ENCODE measurements at places on chromosomes 2 and 18.

DNA sequence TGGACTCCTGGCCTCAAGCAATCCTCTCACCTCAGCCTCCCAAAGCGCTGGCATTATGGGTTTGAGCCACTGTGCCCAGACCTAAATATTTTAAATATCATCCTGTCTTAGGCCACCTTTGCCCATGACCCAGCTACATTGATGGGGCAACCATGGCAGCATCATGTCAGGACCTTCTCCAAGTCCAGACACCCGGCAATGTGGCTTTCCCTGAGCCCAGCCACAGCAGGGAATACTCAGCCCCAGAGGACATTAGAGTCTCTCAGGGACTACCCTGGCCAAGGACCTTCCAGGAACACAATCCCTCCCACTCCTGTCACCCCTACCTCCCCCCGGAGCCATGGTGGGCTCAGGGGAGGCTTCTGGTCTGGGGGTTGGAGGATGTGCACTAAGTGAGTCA lies 72.8 kb downstream of the SMAD7 start:
- DNase-seq = peak; percentile 2

DNA sequence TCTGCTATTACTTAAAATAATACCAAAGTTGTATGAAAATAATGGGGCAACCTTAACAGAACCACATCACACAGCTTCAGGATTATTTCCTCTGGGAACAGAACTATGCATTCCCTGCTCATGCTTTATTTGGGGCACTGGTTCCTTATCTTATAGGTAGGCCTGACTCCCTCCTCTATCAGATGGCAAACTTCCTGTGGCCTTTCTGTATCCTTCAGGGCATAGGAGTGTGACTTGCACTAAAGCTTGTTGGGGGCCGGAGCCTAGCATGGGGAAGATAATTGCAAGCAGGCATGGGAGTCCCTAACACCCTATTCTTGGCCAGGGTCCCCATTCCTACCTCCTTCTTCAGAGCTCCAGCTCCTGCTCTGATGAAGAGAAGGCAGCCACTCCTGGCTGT lies 167.2 kb upstream of the SERTAD2 start:
- DNase-seq = no peak

- DNase-seq = no peak
Observed at GRCh38 chr2:83827618-83828017, 631.5 kb downstream of the SUCLG1 start.

GRCh38 chr2:188291142-188291616 lies 495 bp upstream of the GULP1 start:
- DNase-seq = peak; percentile 41

DNA sequence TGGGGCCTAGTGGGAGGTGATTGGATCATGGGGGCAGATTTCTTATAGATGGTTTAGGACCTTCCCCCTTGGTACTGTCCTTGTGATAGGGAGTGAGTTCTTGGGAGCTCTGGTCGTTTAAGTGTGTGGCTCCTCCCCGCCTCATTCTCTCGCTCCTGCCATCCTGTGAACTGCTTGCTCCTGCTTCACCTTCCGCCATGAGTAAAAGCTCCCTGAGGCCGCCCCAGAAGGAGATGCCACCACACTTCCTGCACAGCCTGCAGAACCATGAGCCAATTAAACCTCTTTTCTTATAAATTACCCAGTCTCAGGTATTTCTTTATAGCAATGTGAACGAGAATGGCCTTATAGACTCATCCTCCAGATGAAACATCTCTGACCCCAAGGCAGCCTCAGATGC lies 101.5 kb downstream of the KCNF1 start:
- no peak for DNase-seq

DNA sequence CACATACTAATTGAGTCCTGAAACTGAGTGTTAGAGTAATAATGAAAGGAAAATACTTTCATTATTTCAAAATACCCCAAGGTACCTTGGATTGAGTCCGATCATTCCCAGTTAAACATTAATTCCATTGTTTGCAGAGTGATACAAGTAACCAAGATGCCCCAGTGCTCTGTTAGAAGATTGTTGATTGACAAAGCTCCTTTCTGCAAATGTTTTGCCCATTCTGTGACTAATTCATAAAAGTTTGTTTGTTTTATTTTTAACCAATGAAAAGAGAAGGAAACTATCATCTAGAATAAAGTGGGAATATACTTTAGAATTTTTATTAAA lies 124.0 kb downstream of the GULP1 start:
- no peak for DNase-seq

DNA sequence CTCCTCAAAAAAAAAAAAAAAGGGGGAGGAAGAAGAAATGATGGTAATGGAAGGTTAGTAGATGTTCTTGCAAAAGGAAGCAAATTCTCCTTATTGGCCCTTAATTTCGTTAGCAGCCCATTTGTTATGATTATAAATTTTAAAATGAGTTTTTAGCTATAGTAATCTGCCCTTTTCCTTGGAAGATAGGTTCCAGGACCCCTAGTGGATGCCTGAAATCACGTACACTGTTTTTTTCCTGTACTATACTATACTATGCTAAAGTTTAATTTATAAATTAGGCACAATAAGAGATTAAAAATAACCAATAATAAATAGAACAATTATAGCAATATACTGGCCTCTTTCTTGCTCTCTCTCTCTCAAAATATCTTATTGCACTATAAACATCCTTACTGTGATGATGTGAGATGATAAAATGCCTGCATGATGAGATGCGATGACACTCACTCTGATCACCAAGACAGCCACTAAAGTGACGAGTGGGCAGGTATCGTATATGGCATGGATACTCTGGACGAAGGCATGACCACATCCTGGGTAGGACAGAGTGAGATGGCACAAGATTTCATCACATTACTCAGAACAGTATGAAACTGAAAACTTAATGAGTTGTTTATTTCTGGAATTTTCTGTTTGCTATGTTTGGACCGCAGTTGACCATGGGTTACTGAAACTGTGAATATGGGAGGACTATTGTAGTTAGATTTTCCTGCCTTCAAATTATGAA lies 87.2 kb downstream of the KCTD18 start:
- no peak for DNase-seq

GRCh38 chr18:74356959-74357358 lies 41.3 kb downstream of the C18orf63 start:
- no peak for DNase-seq

- DNase-seq = no peak
Observed at GRCh38 chr2:200590090-200590489, 4.3 kb downstream of the AOX1 start.

GRCh38 chr2:9639740-9640343 lies 9.0 kb upstream of the YWHAQ start:
- DNase-seq = no peak

- DNase-seq = no peak
Observed at GRCh38 chr2:193963472-193964119, 1693.4 kb upstream of the SLC39A10 start.

DNA sequence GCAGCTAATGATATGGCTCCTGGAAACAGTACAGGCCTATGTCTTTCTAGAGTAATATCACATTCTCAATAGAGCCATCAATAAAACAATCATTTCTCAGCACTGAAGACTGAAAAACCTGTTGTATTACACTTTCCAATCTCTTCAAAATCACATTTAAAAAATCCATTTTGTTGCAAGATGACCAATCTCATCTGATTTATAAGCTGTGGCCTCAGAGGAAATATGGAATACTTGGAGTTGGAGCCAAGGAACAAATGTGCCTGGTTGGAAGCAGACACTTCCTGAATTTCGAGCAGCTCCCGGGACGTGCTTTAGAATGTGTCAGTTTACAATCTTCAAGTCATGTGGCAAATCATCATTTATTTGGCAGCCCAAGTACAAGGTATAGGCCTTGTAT lies 114.5 kb downstream of the ADCYAP1 start:
- DNase-seq = no peak

GRCh38 chr2:180848393-180848792 lies 132.0 kb upstream of the UBE2E3 start:
- no peak for DNase-seq

DNA sequence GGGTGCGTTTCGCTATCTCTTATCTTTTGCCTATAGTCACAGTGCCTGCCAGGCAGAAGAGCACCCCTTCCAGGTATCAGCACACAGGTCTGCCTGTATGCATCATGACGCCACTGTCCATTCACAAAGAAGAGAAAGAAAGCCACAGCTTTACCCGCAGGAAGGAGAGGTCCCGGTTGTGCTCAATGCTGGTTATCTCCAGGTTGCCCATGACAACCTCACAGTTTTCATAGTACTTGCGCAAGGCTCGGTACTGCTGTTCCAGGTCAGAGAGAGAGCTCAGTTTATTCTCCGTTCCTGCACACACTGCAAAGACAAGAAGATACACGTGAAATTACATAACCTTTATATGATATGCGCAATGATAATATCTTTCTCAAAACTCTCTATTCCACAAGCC lies 414.0 kb downstream of the ERBB4 start:
- DNase-seq = no peak

DNA sequence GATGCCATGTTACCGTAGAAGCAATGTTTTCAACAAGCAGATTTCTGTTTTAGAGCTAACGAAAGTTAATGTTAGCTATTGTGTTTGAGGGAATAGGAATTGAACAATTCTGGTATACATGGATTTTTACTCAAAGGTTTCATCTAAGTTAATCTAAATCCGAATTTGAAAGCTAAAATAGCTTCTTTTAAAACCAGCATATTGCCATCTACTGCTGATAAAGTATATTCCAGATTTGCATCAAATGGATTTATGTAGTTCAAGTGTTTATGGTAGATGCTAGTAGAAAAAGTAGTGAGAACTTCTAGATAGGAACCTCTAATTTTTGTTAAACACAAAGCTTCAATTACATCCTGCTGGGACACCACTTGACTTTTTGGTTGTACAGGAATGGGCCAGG lies 1569.5 kb upstream of the NXPH2 start:
- no peak for DNase-seq

DNA sequence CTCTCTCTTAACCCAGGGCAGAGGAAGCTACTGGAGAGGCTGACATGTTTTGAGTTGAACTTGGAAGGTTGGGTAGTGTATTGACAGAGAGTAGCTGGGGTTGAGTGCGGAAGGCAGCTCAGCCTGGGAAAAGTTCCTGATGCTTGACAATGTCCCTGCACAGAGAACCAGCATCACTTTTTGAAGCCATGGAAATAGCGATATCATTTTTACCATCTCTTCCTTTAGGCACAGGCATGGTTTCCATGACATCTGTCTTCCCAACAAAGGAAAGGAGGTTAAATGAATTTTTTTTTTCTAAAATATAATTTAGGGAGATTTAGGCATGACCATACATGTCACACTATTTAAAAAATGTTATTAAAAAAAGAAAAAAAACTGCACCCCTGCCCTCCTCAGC lies 78.3 kb upstream of the KCNE4 start:
- DNase-seq = no peak

DNA sequence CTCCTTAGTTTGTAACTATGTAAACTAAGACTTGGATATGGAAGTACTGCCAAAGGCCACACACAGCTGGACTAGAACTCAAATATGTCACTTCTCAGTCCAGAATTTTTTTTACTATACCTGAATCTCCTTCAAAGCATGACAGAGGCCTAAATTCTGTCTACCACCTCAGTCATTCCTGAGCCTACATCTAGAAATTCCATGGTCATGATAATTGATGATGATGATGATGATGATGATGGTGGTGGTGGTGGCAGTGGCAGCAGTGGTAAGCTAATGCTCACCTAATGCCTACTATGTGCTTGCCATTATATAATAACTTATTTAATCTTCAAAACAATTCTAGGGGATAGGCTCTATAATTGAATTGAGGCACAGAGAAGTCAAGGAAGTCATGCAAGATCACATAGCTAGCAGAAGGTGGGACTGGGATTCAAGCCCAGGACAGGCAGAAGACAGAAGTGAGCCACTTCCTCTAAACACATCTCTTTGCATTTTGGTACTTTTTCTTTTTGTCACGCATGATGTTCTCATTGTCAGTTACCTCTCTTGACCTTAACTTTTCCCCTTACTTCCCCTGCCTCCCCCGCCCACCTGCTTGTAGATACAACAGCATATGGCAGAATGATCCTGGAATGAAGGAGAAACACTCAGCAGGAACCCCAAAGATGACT lies 539.3 kb downstream of the TNS1 start:
- DNase-seq = no peak

DNA sequence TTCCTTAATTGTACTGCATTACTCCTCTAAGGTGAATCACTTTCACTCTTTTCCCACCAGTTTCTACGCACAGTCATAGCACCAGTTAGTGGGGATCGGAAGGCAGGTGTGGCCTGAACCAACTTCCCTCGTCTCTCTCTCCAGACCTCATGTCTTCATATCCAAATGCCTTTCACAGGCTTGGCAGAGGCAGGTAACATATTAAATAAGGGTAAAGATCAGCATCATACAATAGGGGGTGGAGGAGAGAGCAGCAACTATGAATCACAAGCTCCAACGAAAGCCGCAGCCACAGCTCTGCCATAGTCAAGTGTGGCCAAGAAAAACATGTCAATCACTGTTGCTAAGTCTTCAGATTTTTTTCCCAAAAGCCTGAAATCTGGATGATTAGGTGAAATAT lies 40.3 kb downstream of the AP1S3 start:
- DNase-seq = no peak

GRCh38 chr2:17191223-17191622 lies 327.0 kb downstream of the RAD51AP2 start:
- no peak for DNase-seq

DNA sequence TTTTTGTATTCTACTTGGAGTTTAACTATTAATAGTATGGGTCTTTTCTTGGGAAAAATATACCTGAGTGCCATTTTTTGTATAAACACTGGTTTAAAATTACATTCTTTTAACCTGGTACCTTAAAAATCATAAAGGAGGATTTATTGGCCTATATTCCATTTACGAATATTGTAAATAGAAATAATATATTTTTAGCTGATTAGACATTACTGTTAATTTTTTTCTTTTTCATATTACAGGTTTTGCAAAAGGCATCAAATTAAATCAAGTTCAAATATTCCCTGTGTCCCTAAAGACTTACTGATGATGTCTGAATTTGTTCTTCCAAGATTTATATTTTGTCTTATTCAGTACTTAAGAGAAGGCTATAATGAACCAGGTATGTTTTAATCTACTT lies 44.7 kb downstream of the UBR3 start:
- no peak for DNase-seq

- no peak for DNase-seq
Observed at GRCh38 chr2:125274718-125275117, 1249.6 kb downstream of the CNTNAP5 start.

- DNase-seq = no peak
Observed at GRCh38 chr18:79479116-79479760, 83.5 kb downstream of the NFATC1 start.

- DNase-seq = no peak
Observed at GRCh38 chr2:41062336-41062735, 610.4 kb upstream of the SLC8A1 start.

- peak; percentile 50 for DNase-seq
Observed at GRCh38 chr2:74499267-74499939, at the start of gene LBX2. TSS of gene LBX2 (minus strand) at chr2:74499603. CDS start at chr2:74499537, 66 bp downstream.

DNA sequence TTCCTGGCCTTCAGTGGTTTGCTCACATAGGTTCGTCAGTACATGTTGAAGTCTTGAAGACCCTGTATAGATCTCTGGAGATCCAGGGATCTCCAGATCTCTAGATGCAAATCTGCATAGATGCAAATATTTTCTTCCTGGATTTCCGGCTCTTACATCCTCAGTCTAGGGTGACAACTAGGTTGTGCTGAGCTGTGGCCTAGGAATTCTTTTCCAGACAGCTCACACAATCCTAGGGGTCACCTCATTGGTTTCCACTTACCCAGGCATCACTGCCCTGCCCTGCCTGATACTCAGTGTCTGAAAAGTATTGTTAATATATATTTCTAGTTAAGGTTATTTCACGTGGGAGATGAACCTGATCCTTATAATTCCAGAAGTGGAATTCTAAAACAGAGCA lies 105.1 kb upstream of the TTC27 start:
- no peak for DNase-seq

All from lower lobe of right lung (tissue), 2 donors.